Smooth muscle cell of trachea (primary cell): ENCODE measurements at places on chromosomes 4 and X. TPM values are rescaled to one million over a fixed set of nuclear protein-coding genes. Genes with fewer than 3 reads are reported as not detected.

The ATOH1 gene
- not detected in 2 replicates for total RNA-seq

The LRAT gene
- total RNA-seq = under 0.01 and 0.15 TPM in 2 replicates

The CXorf65 gene
- not detected in 2 replicates for total RNA-seq

The DCLK2 gene
- 13.5 and 16.2 TPM in 2 replicates for total RNA-seq

The STATH gene
- not detected in 2 replicates for total RNA-seq

The SPRY1 gene
- total RNA-seq = 9.5 and 16.5 TPM in 2 replicates

The AWAT2 gene
- not detected in 2 replicates for total RNA-seq

The PALLD gene
- total RNA-seq = 117 and 176 TPM in 2 replicates

The BST1 gene
- 6.6 and 13.8 TPM in 2 replicates for total RNA-seq

The SPACA5 gene
- not detected in 2 replicates for total RNA-seq

The ZNF185 gene
- 1.3 and 1.5 TPM in 2 replicates for total RNA-seq

The PHOX2B gene
- total RNA-seq = not detected in 2 replicates

The PCDH18 gene
- total RNA-seq = 382 and 502 TPM in 2 replicates

The F8 gene
- 5.5 and 9.4 TPM in 2 replicates for total RNA-seq

The LDB2 gene
- 105 and 177 TPM in 2 replicates for total RNA-seq

The CENPVL1 gene
- total RNA-seq = not detected in 2 replicates

The STARD8 gene
- 6.3 and 7.3 TPM in 2 replicates for total RNA-seq

The SUV39H1 gene
- total RNA-seq = 2.3 and 8.3 TPM in 2 replicates

The TCEAL4 gene
- 32.6 and 43.5 TPM in 2 replicates for total RNA-seq

The STK32B gene
- total RNA-seq = 0.50 and 0.73 TPM in 2 replicates

The ZCCHC18 gene
- 0.33 TPM in 1 of 2 replicates, not detected in the other for total RNA-seq

The MSL3 gene
- 18.0 and 19.3 TPM in 2 replicates for total RNA-seq

The MAEA gene
- total RNA-seq = 78.1 and 81.9 TPM in 2 replicates

The PCYT1B gene
- total RNA-seq = 0.15 and 0.17 TPM in 2 replicates

The SMAD1 gene
- 45.3 and 47.6 TPM in 2 replicates for total RNA-seq

The H2BW2 gene
- under 0.01 TPM in 1 of 2 replicates, not detected in the other for total RNA-seq

The TRPC3 gene
- total RNA-seq = 0.44 and 0.50 TPM in 2 replicates

The PFKFB1 gene
- not detected in 2 replicates for total RNA-seq
